ENCODE measurements at places on chromosomes 16 and 17.

GRCh38 chr16:81669473-81670350 is 109.4 kb upstream of the PLCG2 start:
- DNase-seq = no peak

DNA sequence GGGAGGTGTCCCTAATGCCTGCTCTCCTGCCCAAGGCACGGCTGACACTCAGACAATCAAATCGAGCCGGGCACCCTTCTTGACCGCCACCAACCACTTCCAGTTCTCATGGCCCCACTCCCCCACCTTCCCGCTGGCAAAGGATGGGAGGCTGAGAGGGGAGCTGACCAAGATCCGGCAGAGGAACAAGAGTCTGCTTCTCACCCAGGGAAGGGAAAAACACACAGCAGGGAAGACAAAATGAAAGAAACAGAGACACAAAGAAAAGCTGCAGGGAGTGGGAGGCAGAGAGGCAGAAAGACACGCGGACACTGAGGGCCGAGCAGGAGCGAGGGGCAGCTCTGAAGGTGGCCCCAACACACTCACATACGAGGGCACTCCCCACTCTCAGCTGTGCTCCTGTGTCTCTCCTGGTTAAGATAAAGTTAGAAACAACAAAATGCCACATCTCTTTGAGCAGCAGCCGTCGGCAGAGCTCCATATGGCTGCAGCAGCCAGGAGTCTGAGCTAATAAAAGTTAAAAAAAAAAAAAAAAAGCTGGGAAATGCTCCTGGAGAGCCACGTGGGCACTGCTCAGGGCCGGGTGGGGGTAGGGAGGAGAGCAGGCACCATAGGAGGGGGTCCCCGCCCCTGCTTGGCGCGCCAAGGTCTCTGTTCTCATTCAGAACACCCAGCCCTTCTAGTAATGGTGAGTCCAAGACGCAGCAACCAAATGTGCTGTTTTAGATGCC is 7.4 kb downstream of the LRRC75A start:
- no peak for DNase-seq

DNA sequence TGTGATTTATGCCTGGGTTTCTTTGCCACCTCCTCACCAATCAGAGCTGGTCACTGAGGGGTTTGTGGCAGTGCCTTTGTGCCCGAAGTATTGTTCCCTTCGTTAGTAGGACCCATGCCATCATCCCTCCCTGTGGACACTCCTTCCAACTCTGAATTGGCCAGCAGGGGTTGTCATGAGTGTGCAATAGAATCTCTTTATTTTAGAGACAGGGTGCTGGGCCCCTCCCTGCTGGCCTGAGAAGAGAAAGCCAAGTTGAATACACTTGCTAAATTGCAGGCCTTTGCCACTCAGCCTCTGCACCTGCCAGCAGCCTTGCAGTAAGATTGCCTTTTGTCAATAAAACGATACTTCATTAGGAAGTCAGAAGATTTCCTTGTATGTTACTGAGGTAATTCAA is 40.7 kb upstream of the SLC12A3 start:
- DNase-seq = no peak

DNA sequence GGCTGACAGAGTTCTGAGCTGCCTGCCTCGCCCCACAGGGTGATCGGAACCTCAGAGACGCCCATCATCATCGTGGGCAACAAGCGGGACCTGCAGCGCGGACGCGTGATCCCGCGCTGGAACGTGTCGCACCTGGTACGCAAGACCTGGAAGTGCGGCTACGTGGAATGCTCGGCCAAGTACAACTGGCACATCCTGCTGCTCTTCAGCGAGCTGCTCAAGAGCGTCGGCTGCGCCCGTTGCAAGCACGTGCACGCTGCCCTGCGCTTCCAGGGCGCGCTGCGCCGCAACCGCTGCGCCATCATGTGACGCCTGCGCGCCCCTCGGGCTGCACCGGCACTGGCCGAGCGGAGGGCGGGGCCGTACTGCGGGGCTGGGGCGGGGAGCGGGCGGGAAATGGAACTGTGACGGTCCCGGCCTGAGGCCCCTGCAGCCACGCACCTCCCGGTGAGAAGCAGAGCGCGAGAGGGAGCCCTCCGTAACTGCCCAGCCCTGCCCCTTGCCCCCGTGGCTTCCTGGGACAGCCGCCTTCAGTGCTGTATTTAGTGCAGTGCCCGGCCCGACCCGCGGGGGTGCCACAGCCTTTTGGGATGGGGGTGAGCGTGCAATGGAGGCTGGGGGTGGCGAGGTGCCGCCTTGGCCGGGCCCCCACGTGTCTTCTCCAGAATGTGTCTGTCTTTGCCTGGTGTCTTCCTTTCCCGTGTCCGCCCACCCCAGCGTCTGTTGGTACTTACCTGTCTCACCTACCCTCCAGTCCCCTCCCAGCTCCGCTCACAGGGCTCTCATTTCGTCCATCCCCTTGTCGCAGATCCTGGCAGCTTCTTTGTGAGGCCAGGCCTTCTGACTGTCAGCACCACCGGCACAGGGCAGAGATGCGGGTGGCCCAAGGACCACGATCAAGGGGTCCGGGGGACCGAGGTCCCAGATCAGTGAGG is 9.8 kb downstream of the RASL10B start:
- no peak for DNase-seq

DNA sequence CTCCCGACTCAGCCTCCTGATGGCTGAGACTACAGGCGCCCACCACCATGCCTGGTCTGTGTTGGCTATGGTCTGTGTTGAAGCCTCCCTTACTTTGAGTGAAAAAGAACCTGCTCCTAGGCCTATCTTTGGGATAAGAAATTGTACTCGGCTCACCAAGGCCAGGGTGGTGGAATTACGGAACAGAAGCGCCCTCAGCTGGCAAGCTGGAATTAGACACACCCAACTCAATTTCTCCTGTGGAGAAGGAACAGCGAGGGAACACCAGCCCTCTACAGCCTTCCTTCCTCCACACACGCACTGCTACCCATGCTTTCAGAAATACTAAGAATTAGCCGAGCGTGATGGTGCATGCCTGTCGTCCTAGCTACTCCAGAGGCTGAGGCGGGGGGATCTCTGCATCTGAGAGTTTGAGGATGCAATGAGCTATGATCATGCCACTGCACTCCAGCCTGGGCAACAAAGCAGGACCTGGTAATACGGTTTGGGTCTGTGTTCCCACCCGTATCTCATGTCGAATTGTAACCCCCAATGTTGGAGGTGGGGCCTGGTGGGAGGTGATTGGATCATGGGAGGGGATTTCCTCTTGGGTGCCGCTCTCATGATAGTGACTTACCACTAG is 40.1 kb upstream of the RBBP6 start:
- DNase-seq = no peak

DNA sequence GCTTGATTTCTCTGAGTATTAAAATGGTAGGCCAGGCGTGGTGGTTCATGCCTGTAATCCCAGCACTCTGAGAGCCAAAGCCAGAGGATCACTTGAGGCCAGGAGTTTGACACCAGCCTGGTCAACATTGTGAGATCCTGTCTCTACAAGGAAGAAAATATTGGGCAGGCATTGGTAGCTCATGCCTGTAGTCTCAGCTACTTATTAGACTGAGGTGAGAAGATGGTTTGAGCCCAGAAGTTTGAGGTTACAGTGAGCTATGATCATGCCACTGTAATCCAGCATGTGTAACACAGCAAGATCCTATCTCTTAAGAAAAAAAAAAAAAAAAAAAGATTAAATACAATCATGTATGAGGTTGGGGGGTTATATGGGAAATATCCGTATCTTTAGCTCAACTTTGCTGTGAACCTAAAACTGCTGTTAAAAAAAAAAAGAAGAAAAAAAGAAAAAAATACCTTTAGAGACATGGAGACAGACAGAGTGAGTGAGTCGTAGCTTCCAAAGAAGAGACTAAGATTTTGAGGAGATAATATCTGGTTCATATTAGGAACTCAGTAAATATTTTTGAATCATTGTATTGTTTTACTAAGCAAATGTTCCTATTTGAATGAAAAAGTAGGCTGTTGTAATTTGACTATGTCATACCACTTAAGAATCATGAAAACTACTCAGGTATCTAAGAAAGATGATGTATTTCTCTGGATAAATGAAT is 325.7 kb upstream of the TBX2 start:
- no peak for DNase-seq

DNA sequence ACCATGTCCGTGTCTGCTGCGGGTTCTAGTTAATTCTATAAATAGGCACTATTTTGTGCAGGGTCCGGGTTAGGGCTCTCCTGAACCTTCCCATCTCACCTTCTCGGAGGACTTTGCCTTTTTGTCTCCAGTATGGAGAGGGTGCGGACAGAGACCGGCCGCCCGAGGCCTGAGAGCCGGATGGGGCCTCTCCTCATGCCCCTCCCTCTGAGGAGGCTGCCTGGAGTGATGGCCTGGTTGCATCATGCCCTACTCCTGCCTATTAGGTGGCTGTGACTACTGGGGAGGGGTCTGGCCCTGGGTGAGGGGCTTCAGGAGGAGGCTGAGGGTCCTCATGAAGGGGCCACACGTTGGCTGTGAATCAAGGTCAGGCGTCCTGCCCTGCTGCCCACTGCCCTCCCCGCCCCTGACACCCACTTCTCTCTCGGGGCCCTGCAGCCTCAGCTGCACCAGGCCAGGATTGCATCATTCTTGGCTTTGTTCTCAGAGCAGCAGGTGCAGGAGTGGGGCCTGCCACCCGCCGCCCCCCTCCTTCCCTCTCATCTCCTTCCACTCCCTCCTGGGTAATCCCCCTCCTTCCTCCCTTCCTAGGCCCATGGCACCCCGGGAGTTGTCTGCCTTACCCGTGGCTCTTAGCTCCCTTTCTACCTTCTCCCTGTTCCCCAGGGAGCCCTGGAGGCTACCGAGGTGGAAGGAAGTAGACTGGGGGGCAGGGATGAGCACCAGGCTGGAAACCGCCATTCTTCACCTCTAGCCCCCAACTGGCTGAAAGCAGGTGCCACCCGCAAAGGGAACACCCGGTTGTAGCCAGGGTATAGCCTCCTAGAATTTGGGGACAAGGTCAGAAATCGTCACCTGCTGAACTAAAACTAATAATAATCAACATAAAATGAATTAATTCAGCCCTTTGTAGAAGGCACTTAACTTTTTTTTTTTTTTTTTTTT is 12.7 kb upstream of the ARHGAP23 start:
- no peak for DNase-seq

DNA sequence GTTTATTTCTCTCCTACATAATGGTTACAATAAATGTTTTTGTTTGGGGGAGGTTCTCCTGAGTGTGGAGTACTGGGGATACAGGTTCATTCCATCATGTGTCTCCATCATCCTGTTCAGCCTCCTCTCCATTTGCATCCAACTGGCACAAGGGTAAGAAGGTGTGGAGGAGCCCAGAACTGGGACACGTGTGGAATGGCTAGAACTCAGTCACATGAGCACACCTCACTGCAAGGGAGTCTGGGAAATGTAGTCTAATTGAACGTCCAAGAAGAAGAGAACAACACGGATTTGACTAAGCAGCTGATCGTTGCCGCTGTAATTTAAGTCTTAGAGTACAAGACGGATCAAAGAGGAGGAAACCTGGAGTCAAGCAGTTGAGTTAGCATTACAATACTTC is 6.1 kb downstream of the OR1A1 start:
- no peak for DNase-seq

GRCh38 chr17:74089869-74090464 is 113.5 kb upstream of the RPL38 start:
- no peak for DNase-seq

GRCh38 chr17:3104322-3104721 is at the start of gene OR1D2:
OR1D2 (minus strand) TSS chr17:3104422; CDS start chr17:3092996, 11,426 bp downstream.
- no peak for DNase-seq

GRCh38 chr16:84738255-84739038 is 38.6 kb downstream of the USP10 start:
- no peak for DNase-seq

DNA sequence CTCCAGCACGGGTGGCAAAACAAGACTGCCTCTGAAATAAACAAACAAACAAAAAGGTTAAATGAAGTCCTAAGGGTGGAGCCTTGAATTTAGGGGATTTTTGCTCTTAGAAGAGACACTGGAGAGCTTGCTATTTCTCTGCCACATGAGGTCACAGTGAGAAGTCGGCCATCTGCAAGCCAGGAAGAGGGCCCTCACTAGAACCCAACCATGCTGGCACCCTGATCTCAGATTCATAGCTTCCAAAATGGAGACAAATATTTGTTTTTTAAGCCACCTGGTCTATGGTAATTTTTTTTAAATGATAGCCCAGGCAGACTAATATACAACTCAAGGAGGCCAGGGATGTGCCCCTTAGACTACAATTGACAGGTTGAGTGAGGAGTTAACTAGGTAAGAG is 255.5 kb downstream of the XYLT1 start:
- DNase-seq = no peak

DNA sequence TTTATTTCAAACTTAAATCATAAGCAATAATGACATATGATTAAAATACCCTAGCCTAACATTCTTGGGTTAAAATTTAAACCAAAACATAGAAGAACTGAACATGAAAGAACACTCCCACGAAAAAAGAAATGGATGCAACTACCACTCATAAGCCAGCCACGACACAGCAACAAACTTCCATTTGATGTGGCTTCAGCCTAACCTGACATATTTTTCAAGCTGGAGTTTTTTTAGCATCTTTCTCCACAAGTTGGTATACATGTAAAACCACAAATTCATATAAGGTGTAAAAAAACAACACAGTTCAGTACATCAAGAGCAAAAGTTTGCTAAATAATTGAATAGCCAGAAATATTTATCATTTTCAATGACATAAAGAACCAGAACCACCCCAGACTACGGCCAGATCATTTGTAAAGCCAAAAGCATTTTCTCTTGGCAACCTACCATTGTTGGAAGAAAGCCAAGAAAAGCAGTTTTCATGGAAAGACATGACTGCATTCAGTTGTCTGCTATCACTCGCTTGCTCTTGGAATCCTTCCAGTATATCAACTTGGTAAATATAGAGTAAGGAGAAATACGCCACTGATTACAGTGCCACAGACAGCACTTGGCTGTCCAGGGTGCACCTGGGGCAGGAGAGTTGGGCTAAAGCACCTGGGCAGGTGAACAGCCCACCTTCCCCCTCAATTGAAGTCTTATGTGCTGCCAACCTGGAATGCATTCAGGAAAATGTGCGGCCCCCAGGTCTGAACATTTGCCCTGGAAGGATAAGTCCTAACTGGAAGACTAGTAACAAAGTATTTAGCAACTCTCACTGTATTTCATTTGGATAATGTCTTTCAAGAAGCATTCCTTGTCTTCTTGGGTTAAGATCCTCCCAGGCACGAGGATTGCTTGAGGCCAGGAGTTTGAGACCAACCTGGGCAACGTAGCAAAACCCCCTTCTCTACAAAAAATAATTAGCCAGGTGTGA is 60.5 kb downstream of the CREBBP start:
- no peak for DNase-seq

Data from SIG-M5 (cell line).